ENCODE measurements at places on chromosomes 7 and 10. TPM values are rescaled to one million over a fixed set of nuclear protein-coding genes. Genes with fewer than 3 reads are reported as not detected.

Gene EEPD1
- 31.8 TPM for total RNA-seq

DNA sequence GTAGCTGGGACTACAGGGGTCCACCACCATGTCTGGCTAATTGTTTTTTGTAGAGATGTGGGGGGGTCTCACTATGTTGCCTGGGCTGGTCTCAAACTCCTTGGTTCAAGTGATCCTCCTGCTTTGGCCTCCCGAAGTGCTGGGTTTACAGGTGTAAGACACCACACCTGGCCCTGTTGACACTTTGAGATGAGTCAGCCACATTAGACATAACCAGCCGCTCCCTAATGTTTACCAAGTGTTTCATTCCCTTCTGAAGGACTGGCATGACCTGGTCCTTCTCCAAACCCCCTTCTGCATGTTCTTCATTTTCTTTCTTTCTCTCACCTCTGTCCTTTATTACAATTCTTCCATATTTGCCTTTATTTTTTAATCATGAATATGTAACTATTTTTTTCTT is 67.8 kb downstream of the TAF3 start:
- DNase-seq: peak; percentile 54

GRCh38 chr7:48286836-48287235 is 115.6 kb downstream of the ABCA13 start:
- DNase-seq: no peak

DNA sequence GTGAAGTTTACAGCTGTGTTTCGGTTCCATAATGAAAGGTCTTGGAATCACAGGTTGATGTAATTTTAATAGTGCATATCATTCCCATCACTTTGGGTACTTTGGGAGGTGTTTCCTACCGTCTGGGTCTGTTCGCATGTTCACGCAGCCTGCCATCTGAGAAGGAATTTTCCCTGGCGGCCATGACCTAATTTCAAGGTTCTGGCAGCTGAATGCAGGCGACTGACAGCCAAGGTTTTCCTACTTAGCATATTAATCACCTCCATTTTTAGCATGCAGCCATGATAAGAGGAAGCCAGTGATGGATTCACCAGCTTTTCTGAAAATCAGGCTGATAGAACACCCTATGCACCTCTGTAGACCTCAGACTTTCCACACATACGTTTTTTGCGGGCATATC is 319.1 kb upstream of the TMEM229A start:
- DNase-seq: no peak

Gene KIF20B
- total RNA-seq: 12.6 TPM

All from PC-3 (cell line).